Immature natural killer cell (primary cell): ENCODE measurements at places on chromosomes 6 and 20.

- H3K36me3 ChIP-seq = no peaks in the 10 kb centered on the region
- peaks cover 2% of the 10 kb centered on the region for H3K27me3 ChIP-seq
- H3K4me1 ChIP-seq = no peaks in the 10 kb centered on the region
- no peak overlapping the region for H3K4me3 ChIP-seq
Measured at GRCh38 chr6:4291453-4292403, 156.4 kb upstream of the ECI2 start.

- H3K27ac ChIP-seq = no peak overlapping the region
- no peak overlapping the region for H3K4me3 ChIP-seq
- no peaks in the 10 kb centered on the region for H3K36me3 ChIP-seq
- peaks cover 6% of the 10 kb centered on the region for H3K4me1 ChIP-seq
Measured at GRCh38 chr20:33578510-33578909, 83.6 kb upstream of the C20orf144 start.

- H3K36me3 ChIP-seq = no peaks in the 10 kb centered on the region
- H3K27ac ChIP-seq = no peak within 1 kb of the TSS
- H3K4me3 ChIP-seq = no peak within 1 kb of the TSS
- DNase-seq = no peak
- H3K27me3 ChIP-seq = peaks cover 2% of the 10 kb centered on the region
Measured at GRCh38 chr6:116060572-116061283, at the start of gene FRK. TSS of gene FRK (minus strand) at chr6:116060891. CDS start at chr6:116060311, 580 bp downstream.

DNA sequence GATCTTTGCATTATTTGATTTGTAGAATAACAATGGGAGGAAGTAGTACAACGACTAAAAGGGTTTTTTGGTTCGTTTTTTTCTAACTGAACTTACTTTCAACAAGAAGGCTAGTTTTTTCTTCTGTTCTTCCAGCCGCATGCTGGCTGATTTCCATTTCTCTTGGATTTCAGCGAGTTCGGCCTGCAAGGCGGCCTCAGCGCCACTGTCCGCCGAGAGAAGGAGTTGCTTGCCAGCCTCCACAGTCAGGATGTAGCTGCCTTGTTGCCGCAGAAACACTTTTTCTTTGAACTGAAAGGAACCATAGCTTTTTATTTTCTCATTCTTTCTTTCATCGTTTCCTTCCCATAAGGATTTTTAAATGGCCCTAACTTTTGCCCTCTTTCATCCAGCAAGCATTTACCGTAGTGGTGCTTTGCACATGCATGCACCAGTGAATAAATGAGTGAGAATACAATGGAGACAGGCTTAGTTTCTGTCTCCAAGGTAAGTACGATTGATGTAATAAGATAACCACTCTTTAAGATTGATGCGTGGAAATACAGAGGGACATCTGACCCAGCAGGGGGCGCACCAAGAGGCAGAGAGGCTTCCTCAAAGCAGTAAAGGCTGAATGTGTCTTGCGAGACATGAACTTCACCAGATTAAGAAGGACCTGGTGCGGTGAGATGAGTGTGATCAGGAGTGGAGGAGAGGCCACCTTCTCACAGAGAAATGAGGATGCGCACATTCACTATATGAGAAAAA, 398.8 kb downstream of the ESR1 start:
- no peaks in the 10 kb centered on the region for H3K4me1 ChIP-seq
- peaks cover 42% of the 10 kb centered on the region for H3K36me3 ChIP-seq
- H3K27ac ChIP-seq = no peak overlapping the region
- DNase-seq = no peak
- H3K4me3 ChIP-seq = no peak overlapping the region

- no peak for DNase-seq
- no peaks in the 10 kb centered on the region for H3K36me3 ChIP-seq
- H3K4me3 ChIP-seq = no peak overlapping the region
- H3K27ac ChIP-seq = no peak overlapping the region
- no peaks in the 10 kb centered on the region for H3K27me3 ChIP-seq
Measured at GRCh38 chr6:91487696-91488392, 901.0 kb upstream of the MAP3K7 start.

DNA sequence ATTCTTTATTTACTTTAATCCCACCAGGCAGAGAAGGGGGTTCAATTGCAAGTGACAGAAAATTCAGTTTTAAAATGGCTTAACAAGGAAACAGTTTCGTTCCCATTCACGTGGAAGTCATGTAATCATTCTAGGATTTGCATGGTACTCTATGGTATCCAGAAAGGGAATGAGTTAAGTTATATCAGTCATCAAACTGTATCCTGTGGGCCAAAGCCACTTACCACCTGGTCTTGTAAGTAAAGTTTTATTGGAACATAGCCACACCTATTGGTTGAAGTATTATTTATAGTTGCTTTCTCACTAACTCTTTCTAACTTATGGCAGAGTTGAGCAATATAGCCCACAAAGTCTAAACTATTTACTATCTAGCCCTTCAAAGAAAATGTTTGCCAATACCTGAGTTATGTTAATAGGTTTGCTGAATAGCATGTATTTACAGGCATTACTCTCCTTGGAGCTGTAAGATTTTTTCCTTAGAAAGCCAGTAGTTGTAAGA, 10.2 kb upstream of the MMS22L start:
- no peaks in the 10 kb centered on the region for H3K36me3 ChIP-seq
- no peak for DNase-seq
- H3K4me1 ChIP-seq = no peaks in the 10 kb centered on the region
- H3K4me3 ChIP-seq = no peak overlapping the region
- no peak overlapping the region for H3K27ac ChIP-seq

DNA sequence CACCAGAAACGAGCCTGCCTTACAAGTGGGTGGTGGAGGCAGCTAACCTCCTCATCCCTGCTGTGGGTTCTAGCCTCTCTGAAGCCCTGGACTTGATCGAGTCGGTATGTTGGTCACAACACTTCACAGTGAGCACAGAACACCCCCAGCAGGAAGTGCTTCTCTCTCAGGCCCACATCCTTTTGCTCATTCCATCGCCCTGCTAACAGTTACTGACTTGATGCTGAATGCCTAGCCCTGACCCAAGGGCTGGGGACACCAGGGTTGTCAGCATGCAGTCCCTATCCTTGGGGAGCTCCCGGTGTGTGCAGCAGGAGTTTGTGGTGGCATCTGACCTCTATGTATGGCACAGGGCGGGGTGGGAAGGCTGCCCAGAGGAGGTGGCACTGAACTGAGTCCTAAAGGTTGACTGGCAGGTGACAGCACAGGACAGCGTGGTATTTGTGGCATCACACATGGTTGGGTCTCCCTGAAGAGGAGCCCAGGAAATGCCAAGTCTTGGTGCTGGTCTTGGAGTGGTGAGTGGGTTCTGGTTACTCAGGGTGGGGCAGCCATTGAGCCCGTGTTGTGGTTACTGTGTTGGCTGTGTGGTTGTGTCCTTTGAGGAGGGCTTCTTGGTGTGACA, 26.7 kb downstream of the GTSF1L start:
- H3K36me3 ChIP-seq = no peaks in the 10 kb centered on the region
- peak; percentile 44 for DNase-seq
- peaks cover 2% of the 10 kb centered on the region for H3K27me3 ChIP-seq

GRCh38 chr20:11846131-11846530, 71.6 kb upstream of the BTBD3 start:
- DNase-seq = no peak
- H3K27ac ChIP-seq = no peak overlapping the region
- H3K27me3 ChIP-seq = no peaks in the 10 kb centered on the region
- H3K36me3 ChIP-seq = peaks cover 2% of the 10 kb centered on the region

- H3K4me3 ChIP-seq = peak overlapping the region; percentile 93
- no peak for DNase-seq
- no peaks in the 10 kb centered on the region for H3K36me3 ChIP-seq
- H3K27ac ChIP-seq = peak overlapping the region; percentile 23
- H3K4me1 ChIP-seq = peaks cover 42% of the 10 kb centered on the region
Measured at GRCh38 chr6:45423111-45423823, 45.5 kb upstream of the SUPT3H start.

- H3K27ac ChIP-seq = no peak overlapping the region
- H3K27me3 ChIP-seq = no peaks in the 10 kb centered on the region
- H3K4me3 ChIP-seq = no peak overlapping the region
- no peaks in the 10 kb centered on the region for H3K36me3 ChIP-seq
Measured at GRCh38 chr6:157428427-157429202, 47.6 kb downstream of the ZDHHC14 start.

GRCh38 chr6:166167258-166167731, 356 bp downstream of the TBXT start:
- no peak overlapping the region for H3K4me3 ChIP-seq
- DNase-seq = no peak
- H3K36me3 ChIP-seq = no peaks in the 10 kb centered on the region
- no peak overlapping the region for H3K27ac ChIP-seq

DNA sequence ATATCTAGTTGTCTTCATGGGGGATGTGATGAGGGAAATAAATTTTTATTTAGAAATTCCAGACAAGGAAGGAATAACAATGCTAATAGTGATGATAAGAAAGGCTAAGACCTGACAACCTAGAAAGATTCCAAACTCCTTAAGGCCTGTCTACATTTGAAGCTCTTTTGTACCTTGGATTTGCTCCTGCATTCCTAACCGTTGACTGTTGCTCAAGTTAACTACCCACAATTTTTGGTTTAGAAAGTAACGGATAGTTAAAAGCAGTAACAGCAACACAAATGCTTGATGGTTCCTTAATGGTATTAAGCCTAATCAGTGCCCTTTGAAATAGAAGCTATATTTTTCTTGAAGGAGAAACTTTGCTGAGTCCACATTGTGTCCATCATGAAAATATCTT, 52.9 kb downstream of the TRMT11 start:
- peaks cover 41% of the 10 kb centered on the region for H3K36me3 ChIP-seq
- H3K27ac ChIP-seq = no peak overlapping the region
- H3K4me1 ChIP-seq = peaks cover 9% of the 10 kb centered on the region
- peaks cover 1% of the 10 kb centered on the region for H3K27me3 ChIP-seq
- H3K4me3 ChIP-seq = no peak overlapping the region

- no peak overlapping the region for H3K4me3 ChIP-seq
- no peak for DNase-seq
- H3K27ac ChIP-seq = no peak overlapping the region
- peaks cover 20% of the 10 kb centered on the region for H3K36me3 ChIP-seq
- H3K4me1 ChIP-seq = no peaks in the 10 kb centered on the region
Measured at GRCh38 chr20:13028673-13029072, 19.9 kb downstream of the SPTLC3 start.
